Activated CD4-positive, alpha-beta T cell treated with anti-CD3 and anti-CD28 coated beads, Interleukin-2, amount 10 ng/mL, durations not matched to agents 24 days and 14 days (primary cell): ENCODE measurements at places on chromosomes 12 and 14. TPM values are rescaled to one million over a fixed set of nuclear protein-coding genes. Genes with fewer than 3 reads are reported as not detected.

The KLRB1 gene
- total RNA-seq = 0.14 TPM in 1 of 2 replicates, not detected in the other

The SLC7A7 gene
- total RNA-seq = 0.40 TPM in 1 of 2 replicates, not detected in the other

The DAO gene
- not detected in 2 replicates for total RNA-seq

GRCh38 chr14:105466531-105467248 lies 7.9 kb upstream of the CRIP2 start:
- DNase-seq = no peak
- H3K4me1 ChIP-seq = no peaks in the 10 kb centered on the region
- no peak overlapping the region for H3K4me3 ChIP-seq
- no peak overlapping the region for H3K27ac ChIP-seq
- H3K27me3 ChIP-seq = no peaks in the 10 kb centered on the region
- peaks cover 6% of the 10 kb centered on the region for H3K36me3 ChIP-seq

- H3K4me1 ChIP-seq = no peaks in the 10 kb centered on the region
- H3K36me3 ChIP-seq = no peaks in the 10 kb centered on the region
- peaks cover 2% of the 10 kb centered on the region for H3K27me3 ChIP-seq
- DNase-seq = no peak
Observed at GRCh38 chr14:24883576-24883975, 166.4 kb downstream of the STXBP6 start.

DNA sequence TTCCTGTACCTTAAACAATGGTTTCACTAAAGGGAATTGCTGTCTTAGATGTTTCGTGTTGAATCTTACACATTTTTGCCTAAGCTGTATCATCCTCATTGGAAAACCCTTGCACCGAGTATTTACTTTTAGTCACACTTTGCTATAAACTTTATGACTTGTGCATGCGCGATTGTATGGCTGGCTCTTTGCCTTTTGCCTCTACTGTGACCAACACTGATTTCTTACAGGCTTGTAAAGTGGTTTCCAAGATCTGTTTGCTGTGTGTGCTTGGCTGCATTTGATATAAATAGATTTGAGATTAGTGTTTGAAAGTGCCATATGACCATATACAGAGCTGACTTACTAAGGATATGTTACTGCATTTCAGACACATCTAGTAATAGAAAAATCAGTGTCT lies 40.5 kb downstream of the RASSF3 start:
- no peaks in the 10 kb centered on the region for H3K36me3 ChIP-seq
- no peak for DNase-seq
- H3K4me3 ChIP-seq = no peak overlapping the region
- no peak overlapping the region for H3K27ac ChIP-seq

DNA sequence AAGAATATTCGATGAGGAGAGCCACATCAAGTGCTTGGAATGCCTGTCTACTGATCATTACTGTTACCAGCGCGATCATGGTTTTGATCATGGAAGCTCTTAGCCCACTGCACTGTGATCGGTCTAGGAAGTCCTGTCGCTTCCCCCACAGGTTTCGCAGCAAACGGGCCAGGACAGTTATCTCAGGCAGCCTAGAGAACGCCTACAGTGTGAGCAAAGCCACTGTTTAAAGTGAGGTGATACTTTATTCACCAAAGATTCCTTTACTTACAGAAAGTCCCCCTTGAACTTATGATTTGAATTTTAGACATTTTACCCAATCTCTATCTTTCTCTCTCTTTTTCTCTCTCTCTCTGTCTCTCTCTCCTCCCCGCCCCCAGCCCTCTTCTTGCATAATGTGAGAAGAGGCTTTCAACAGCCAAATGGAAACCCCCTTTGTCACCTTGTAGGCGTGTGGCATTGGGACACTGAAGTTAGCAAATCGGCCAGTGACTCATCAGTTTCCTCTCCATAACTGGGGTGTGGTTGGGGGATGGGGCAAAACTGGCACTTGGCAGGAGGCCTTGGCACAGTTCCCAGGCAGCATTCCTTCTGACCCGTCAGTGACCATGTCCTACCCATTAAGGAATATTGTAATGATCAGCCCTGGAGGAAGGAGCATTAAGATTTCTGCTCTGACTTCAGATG lies 214.8 kb downstream of the CHST11 start:
- H3K27me3 ChIP-seq = no peaks in the 10 kb centered on the region
- peaks cover 59% of the 10 kb centered on the region for H3K4me1 ChIP-seq
- H3K36me3 ChIP-seq = peaks cover 10% of the 10 kb centered on the region
- peak overlapping the region; percentile 57 for H3K4me3 ChIP-seq
- H3K27ac ChIP-seq = peak overlapping the region; percentile 89

DNA sequence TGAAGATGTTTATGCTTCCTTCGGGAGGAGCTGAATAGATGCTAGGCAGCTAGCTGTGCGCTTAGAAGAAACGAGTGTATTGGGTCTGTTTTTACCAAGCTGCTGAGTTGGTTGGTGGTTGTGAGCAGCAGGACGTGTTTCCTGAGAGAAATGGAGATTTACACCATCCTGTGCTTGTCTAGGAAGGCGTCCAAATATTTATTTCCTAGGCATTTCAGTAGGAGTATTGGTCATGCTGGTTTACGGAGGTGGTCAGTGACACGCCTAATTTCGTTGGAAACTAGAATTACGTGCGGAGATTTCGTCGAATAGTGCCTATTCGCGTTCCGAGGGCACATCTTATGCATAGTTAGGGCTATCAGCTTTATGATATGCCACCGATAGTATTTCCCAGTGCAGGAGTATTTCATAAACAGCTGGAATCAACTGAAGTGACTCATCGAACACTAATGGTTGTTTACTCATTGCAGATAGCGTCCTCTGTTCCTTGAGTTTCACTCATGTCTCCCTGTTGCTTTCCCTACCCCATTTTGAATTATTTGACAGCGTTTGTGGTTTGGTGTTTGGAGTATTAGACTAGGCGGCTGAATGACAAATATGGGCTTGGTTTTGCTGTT lies 780 bp downstream of the TBC1D15 start:
- peak overlapping the region; percentile 94 for H3K27ac ChIP-seq
- H3K27me3 ChIP-seq = no peaks in the 10 kb centered on the region

DNA sequence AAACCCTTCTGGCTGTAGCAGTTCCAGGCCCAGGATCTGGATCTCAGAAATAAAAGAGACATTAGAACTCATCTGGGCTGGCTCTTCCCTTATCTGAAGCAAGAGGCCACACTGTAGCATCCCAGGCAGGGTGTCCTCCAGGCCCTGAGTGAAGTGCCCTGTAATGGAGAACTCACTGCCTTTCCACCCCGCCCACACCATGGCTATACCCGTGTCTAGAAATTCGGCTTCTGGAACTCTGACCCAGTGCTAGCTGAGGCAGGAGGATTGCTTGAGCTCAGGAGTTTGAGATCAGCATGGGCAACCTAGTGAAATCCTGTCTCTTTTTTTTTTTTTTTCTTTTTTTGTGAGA lies 23.5 kb upstream of the PLEKHG3 start:
- no peaks in the 10 kb centered on the region for H3K27me3 ChIP-seq
- no peak overlapping the region for H3K4me3 ChIP-seq
- peaks cover 2% of the 10 kb centered on the region for H3K36me3 ChIP-seq
- H3K27ac ChIP-seq = no peak overlapping the region

DNA sequence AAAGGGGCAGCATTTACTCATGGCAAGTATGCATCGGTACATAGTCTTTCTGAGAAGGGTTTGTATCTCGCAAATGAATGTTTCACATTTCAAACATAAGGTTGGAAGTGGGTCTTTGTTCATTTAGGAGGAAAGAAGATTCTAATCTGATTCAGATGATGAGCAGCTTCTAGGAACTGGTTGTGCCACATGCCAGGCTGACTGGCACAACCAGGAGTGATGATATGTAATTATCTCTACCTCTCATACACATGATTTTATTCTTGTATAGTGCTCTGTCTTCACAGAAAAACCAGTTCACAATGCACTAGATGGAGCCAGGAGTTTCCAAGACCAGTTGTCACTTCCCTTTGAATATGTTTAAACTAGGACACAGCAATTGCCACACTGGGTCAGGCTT lies 13.7 kb upstream of the BEST3 start:
- H3K27ac ChIP-seq = no peak overlapping the region
- DNase-seq = no peak
- H3K4me3 ChIP-seq = no peak overlapping the region
- no peaks in the 10 kb centered on the region for H3K36me3 ChIP-seq
- peaks cover 15% of the 10 kb centered on the region for H3K27me3 ChIP-seq

GRCh38 chr12:112199136-112199535 lies 73.8 kb downstream of the TRAFD1 start:
- H3K27ac ChIP-seq = no peak overlapping the region
- H3K27me3 ChIP-seq = no peaks in the 10 kb centered on the region
- no peak for DNase-seq
- H3K4me3 ChIP-seq = no peak overlapping the region
- H3K4me1 ChIP-seq = no peaks in the 10 kb centered on the region
- peaks cover 27% of the 10 kb centered on the region for H3K36me3 ChIP-seq

DNA sequence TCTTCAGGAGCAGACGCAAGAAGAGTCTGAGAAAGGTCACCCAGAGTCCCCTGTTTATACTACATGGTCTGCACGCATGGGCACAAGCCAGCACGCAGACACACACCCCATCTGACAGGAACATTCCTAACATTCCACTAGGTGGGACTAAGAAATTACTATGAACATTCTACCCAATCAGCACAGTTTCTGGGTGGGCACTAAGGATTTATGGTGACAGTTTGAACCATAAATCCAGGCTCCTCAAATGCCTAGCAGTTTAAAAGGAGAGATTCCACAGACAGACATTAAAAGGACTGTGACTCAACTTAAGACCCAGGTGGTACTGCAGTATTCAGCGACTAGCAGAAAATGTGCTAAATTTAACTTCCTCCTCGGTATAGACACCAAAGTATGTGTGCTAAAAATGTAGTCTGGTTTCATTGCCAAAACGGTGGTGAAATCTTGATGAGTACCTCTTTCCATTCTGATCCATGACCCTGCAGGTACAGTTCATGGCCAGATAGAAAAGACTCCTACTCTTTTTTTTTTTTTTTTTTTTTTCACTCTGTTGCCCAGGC lies 16.2 kb downstream of the ABHD4 start:
- peaks cover 5% of the 10 kb centered on the region for H3K27me3 ChIP-seq
- H3K36me3 ChIP-seq = peaks cover 20% of the 10 kb centered on the region
- DNase-seq = no peak
- no peak overlapping the region for H3K4me3 ChIP-seq
